ENCODE measurements at places on chromosomes 16 and 17. TPM values are rescaled to one million over a fixed set of nuclear protein-coding genes. Genes with fewer than 3 reads are reported as not detected.
A peak's percentile ranks its signal among the peaks of the same experiment; 100 is the strongest.

DNA sequence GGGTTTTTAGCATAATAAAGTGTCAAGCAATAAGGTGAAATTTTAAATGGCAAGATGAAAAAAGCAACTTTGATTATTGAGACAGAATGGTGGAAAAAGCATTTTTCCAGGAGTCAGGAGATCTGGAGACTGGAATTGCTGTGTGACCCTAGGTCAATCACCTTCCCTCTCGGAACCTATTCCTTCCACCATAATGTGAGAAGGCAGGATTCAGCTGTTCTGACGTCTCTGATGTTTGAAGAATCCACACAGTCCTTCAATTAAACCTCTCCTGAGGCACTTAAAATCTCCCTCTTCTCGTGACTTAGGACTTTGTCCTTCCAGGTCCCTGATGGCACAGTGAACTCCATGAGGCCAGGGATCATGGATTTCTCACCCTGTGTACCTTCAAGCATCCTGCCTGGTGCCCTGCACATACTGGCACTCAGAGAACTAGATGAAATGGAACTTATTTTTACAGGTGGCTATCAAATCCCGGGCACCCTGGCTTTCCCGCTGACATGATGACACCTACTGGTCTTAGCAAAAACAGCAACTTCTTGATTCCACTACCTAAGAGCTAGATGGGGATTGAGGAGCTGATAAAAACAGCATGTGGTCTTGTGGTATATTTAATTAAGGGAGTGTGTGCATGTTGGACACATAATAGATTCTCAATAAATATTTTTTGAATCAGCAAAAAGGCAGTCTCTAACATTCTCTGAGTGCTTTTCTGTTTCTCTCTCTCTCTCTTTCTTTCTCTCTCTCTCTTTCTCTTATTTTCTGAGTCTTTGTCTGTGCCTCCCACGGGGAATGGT lies 2.3 kb upstream of the CCDC182 start:
- DNase-seq, result peak; percentile 60

DNA sequence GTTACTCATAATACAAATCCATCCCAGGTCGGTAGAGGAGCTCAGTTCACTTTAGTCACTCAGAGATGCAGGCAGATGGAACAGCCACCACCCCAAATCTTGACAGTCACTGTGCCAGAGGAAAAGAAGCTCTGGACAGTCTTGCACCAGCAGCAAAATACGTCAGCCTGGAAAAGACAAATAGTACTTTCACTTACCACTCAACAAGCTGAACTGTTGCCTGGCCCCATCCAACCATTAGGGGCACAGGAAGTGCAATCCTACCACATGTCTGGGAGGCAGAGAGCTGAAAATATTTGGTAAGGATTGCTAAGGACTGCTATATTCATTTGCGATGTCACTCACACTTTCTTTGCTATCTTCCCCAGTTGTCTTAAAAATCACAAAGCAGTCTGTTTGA lies 239.1 kb upstream of the TOX3 start:
- DNase-seq, result no peak

The RPAIN gene
- polyA plus RNA-seq, result 96.2 TPM

DNA sequence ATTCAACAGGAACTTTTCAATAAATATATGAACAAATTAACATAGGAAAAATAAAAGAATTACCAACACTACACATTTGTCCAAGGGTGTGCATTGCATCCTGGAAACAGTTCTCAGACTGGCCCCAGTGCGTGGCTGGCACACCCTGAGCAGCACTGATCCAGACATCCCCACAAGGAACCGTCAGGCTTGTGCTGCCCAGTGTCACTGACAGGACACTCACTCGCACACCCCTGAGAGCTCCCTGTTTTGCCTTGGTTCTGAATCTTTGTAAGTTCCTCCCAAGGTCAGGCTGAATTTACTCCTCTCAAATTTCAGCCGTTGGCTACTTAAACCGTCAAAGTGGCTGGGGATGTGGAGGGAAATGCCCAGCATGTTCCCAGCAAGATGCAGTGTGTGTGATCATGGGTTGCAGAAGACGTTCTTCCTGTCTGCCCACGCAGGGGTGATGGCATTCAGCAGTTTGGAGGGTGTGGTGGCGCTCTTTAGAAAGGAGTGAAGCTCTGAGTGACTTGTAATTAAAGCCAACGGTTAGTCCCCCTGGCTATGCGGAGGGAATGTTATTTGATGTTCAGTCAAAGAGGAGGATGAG lies 1.7 kb downstream of the MT2A start:
- no peak for DNase-seq

The IRF8 gene
- polyA plus RNA-seq, result 5.4 TPM

DNA sequence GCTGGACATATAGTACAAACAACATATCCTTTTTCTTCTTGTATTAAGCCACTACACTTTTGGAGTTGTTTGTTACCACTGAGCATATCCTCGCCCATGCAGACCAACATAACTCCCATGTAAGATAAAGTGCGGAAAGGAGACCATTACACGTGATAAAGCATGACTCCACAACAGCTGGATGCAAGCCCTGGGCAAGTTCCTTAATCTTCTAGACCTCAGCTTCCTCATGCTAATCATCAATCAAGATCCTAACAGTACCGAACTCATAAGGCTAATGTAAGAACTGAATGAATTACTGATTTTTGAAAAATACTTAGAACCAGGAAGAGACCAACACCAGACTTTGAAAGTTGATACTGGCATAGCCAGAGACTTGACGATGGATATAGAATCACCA lies 47.0 kb upstream of the GSG1L start:
- no peak for DNase-seq

- no peak for DNase-seq
Observed at GRCh38 chr16:29126057-29126494, 141.2 kb downstream of the LAT start.

DNA sequence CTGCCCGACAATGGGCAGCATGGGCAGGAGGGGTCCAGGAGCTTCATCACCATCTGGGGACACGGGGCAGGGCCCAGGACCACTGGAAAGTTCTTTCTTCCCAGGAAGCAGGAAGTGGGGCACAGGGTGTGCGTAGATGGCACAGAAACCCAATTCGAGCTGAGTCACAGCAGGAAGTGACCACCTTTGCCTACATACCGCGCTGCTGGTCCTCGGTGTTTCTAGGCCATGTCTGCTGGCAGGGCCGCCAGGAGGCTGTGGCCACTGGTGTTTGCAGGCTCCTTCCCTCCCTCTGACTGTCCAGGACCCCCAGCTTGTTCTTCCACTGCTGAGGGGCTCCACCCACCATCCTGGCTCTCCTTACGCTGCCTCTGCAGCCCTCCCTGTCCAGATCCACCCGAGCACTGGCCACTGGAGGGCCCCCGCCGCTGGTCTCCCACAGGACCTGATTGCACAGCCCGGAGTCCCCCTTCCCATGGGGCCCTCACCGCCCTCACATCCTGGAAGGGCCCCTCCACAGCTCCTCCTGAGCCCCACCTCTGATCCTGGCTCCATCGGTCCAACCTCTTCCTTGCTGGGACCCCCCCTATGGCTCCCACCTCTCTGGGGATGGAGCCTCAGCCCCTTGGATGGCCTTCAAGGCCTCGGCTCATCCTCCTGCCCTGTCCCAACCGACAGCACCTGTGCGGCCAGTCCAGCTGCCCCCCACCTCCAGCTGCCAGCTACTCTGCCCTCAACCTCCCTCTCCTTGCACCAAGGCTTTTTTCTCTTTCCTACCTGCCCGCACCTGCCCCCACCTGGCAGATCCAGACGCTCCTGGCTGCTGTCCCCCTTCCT lies 14.5 kb upstream of the RASD1 start:
- no peak for DNase-seq

DNA sequence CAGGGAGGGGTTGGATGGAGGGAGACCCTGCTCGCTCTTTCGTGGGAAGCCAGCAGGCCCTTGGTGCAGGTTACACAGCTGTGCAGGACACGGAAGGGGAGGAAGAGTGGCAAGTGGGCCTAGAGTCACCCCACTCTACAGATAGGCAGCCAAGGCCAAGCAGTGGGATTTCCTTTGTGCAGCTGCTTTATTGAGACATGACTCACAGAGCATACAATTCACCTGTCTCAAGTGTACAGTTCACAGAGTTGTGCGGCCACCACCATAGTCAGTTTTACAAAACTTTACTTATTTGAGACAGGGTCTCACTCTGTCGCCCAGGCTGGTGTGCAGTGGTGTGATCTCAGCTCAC lies 91.2 kb upstream of the CIBAR2 start:
- no peak for DNase-seq

The C17orf113 gene
- 4.7 TPM for polyA plus RNA-seq

GRCh38 chr17:10428781-10429180 lies 7.0 kb upstream of the MYH8 start:
- no peak for DNase-seq

DNA sequence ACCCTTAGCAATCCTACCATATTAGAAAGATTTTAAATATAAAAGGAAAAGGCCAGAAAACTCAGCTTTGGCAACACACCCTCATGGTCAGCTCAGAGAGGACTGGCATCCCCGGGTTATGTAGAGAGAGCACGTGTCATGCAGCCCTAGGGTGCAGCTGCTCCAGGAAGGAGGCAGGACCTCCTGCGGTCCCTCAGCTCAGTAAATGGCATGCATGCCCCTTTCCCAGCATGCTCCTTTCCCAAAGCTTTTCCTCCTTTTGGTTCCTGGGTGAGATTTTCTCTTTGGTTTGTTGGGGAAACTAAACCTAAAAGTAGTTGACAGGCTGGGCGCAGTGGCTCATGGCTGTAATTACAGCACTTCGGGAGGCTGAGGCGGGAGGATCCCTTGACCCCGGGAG lies 3.9 kb downstream of the GAN start:
- no peak for DNase-seq

The ZNF830 gene
- 24.9 TPM for polyA plus RNA-seq

DNA sequence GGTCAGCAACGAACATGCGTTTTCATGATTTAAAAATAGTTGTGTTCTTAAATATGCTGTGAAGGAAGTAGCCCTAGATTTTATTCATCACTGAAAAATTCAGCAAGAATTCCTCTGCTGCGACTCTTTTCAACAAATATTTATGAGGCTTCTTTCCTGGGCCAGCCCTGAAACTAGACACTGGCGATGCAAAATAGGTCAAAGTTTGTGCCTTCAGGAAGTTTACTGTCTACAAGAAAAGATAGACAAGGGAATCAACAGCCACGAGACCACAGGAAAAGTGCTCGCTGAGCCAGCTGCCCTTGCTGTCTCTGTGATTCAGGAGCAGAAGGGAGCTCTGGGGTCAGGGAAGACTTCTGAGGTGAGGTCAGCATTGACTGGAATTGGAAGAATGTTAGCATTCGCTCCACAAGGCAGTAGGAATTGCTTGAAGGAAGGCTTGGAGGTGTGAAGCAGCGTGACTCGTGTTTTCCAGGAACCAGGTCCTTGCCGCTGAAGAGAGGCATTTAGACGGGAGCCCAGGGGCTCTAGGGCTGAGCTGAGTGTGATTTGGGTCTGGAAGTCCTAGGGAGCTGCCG lies 1.9 kb upstream of the RPL26 start:
- DNase-seq, result no peak

DNA sequence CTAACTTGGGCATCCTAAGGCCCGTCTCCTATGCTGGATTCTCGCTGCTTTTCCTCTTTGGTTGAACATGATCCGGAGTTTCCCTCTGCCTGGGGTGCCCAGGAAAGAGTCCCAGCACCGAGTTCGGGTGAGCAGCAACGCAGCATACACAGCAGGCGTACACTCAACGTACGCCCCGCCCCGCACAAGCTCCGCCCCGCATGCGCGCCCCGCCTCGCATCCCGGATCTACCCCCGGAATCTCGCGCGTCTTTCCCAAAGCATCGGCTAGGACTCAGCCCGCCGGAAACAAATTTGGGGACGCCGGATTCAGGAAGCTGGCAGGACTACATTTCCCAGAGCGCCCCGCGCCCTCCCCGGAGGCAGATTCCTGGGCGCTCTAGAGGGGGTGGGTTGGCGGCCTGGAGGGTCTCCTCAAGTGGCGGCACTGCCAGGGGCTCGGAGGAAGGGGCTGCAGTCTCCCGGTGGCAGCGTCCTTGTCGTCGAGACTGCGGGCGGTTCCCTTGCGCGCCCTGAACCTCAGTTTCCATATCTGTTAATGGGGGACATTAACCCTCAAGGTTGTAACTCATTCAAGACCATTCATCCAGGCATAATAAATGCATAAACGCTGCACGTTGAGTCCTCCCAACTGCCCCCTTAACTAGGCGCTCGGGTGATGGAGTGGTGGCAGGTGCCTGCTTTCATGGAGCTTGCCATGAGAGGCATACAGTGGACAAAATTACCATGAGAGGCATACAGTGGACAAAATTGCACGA lies 1.8 kb upstream of the ZNF500 start:
- DNase-seq, result peak; percentile 96

GRCh38 chr16:3472878-3473595 lies 22.3 kb downstream of the C16orf90 start:
- DNase-seq, result no peak

DNA sequence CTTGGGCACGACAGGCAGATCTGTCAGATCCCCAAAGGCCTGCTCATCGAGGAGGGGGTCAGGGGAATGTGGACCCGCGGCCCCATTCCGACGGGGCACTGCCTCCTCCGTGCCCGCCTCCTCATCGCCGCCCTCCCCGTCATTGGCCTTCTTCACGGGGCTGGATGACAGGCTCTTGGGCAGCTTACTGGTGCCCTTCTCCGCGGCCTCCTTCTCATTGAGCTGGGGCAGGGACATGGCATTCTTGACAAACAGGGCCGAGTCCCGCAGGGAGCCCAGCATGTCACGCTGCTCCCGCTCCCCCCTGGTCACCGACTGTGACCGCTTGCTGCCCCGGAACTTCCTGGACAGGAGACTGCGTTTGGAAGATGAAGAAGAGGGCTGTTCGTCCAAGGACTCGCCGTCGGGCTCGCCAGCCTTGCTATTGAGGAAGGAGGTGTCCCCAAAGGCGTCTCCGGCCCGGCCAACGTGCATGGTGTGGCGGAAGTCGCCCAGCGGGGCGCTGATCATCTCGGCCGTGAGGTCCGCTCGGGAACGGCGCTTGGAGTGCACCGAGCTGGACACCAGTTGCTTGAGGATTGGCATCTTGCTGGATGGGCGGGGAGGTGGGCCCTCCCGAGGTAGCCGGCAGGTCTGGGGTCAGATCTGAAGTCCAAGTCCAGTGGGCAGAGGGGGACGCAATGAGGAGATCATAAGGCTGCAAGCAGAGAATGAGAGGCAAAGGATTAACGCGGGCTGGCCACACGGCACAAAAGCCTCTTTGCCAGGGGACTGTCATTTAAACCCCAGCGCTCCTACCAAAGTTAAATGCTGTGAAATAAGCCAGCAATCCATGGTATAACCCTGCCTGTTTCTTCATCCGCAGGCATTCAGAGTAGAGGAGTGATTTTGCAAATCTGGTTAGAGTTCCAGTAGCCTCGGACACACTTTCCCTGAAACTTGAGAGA lies 24.5 kb upstream of the CPSF4L start:
- no peak for DNase-seq

GRCh38 chr17:62052765-62053338 lies 12.2 kb downstream of the MED13 start:
- no peak for DNase-seq
